ENCODE measurements at places on chromosomes 6 and 20.
A peak's percentile ranks its signal among the peaks of the same experiment; 100 is the strongest.

- DNase-seq = no peak
Measured at GRCh38 chr20:21395666-21396598, 1.4 kb downstream of the NKX2-4 start.

DNA sequence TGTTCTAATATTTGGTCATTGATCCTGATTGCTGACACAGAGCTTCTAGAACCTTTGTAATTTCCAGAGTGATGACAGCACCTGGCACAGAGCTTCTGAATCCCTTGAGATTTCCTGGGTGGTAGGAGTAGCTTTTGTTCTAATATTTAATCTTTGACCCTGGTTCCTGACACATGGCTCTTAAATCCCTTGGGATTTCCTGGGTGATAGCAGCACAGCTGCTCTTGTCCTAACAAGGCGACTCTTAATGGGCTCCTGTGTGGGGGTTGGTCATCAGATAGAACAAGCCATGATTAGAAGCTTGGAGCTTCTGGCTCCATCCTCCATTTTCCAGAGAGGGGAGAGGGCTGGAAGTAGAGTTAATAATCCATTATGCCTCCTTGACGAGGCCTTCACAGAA, 18.4 kb downstream of the GMPR start:
- no peak for DNase-seq

- DNase-seq = peak; percentile 91
Measured at GRCh38 chr6:41066867-41067304, 5.3 kb downstream of the OARD1 start.

GRCh38 chr6:52135217-52135616, 47.8 kb upstream of the PKHD1 start:
- DNase-seq = no peak

GRCh38 chr6:122399348-122400120, at the start of gene HSF2:
Gene HSF2 (plus strand): TSS chr6:122399652. CDS start chr6:122399738, 86 bp downstream.
- peak; percentile 97 for DNase-seq

- no peak for DNase-seq
Measured at GRCh38 chr6:16104624-16105433, 24.1 kb upstream of the MYLIP start.

- peak; percentile 16 for DNase-seq
Measured at GRCh38 chr20:49964964-49965780, 17.6 kb upstream of the SNAI1 start.

DNA sequence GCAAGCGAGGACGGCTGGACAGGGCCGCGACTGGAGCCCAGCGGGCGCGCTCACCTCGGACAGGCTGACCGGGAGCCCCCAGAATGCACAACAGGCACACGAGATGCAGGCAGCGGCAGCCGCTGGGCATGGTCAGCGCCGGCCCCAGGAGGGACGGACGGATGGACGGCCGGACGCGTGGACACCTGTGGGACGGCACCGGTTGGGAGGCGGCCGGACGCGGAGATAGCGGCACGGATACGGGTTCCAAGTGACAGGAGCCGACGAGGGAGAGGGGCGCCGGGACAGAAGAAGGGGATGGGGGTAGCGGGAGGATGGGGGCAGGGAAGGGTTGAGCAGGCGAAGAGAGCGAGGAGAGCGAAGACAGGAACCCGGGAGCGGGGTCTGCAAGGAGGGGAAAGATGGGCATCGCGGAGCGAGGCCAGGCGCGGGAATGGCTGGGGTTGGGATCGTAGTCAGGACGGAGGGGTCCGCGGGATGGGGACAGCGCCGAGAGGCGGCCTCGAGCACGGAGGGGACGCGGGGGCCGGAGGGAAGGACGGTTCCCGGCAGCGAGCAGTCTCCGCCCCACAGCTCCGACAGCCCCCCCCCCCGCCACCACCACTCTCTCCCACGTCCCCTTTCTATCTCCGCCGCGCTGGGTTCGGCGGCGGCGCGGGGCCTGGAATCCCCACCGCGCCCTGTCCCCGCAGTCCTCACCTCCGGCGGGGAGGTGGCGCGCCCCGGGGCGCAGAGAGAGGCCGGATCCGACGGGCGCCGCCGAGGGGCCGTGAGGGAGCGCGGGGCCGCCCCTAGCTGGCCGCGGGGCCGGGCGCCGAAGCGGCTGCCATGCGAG, 435 bp downstream of the DLK2 start:
- DNase-seq = peak; percentile 81

- DNase-seq = no peak
Measured at GRCh38 chr20:11847827-11848226, 69.9 kb upstream of the BTBD3 start.

GRCh38 chr6:133079901-133080300, 161.3 kb upstream of the EYA4 start:
- no peak for DNase-seq

- no peak for DNase-seq
Measured at GRCh38 chr6:17419189-17419575, 25.8 kb downstream of the CAP2 start.

- peak; percentile 58 for DNase-seq
Measured at GRCh38 chr6:35687658-35688604, 784 bp downstream of the FKBP5 start.

- peak; percentile 38 for DNase-seq
Measured at GRCh38 chr20:5660346-5660745, 89.9 kb upstream of the SHLD1 start.

DNA sequence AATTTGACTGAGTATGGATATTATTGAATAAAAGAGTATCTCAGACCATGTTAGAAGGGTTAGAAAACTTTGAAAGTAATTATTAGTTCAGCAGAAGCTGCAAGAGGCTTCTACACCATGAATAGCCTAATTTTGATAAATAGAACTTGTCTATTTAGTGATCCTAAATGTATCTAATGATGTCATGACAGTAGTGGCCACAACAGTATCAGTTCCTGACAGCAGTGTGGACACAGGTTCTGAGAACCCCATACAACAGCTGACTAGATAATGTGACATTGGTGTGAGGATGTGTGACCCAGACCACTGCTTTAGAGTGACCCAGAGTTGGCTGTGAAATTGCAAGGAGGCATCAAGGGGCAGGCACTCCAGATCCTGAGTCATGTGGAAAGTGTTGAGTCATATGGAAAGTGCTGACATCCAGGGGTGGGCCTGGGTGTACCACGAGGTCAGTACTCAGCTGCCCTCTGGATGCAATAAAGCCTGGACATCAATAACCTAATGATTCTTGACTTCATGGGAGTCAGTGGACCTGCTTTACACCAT, 754.7 kb downstream of the DHX35 start:
- no peak for DNase-seq

DNA sequence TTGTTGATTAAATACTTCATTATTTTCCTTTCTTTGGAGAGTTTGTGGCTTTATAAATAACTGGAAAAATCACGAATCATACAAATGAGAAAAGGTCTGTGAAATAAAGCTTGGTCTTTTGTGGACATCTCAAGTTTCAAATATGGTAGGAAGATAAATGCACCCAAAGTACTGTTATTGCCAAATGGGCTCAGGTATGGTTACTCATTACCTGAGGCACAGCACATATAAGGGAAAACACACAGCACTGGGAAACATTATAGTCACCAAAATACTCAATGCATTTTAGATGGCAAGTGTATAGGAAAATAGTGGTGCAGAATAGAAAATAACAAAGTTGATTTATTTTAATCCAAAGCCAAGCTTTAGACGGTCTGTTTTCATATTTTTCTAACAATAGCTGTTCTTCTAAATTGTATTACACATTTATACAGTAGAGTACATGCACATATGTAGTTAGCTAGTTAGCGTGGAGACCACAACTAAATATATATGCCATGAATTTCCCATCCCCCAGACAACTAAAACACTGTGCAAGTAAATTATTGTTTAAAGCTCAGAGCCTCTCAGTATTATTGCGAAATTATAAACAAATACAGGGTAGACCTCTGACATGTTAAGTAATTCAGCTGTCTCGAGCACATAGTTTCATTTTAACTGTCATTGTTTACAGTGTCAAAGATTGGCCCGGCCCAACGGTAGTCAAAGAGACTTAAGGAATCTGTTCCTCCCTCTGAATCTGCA, 336.0 kb downstream of the SYNE1 start:
- peak; percentile 53 for DNase-seq

DNA sequence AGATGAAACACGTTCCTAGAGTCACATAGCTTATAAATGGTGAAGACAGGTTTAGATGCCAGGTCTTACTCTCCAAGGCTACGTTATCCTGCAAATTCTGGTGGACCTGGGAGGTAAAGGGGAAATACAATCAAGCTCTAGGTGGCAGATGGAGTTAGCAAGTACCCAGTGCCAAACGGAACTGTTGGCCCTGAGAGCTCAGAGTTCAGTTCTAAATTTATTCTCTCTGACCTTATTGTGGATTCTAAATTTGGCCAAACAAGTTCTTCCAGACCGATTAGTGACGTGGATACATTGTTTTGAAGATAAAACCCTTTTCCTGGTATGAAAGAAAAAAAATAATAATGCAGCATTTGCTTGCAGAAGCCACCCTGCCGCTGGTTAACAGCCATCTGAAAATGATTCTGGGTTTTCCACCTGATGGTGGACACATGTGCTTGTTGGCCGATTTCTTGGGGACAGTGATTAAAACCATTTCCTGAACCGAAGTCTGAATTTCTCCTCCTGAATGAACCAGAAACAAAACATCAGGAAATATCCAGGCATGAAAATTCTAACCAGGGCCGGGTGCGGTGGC, 32.5 kb downstream of the RIPOR3 start:
- peak; percentile 70 for DNase-seq

DNA sequence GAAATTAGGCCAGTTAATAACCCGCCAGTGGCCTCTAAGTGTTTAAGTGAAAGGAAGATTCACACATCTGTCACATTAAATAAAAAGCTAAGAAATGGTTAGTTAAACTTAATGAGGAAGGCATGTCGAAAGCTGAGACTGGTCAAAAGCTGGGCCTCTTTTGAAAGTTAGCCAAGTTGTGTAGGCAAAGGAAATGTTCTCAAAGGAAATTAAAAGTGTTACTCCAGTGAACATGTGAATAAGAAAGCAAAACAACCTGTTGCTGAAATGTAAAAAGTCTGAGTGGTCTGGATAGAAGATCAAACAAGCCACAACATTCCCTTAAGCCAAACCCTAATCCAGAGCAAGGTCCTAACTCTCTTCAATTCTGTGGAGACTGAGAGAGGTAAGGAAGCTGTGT, 10.9 kb upstream of the MTRF1L start:
- no peak for DNase-seq

- DNase-seq = peak; percentile 67
Measured at GRCh38 chr6:16674801-16675392, 86.4 kb downstream of the ATXN1 start.

DNA sequence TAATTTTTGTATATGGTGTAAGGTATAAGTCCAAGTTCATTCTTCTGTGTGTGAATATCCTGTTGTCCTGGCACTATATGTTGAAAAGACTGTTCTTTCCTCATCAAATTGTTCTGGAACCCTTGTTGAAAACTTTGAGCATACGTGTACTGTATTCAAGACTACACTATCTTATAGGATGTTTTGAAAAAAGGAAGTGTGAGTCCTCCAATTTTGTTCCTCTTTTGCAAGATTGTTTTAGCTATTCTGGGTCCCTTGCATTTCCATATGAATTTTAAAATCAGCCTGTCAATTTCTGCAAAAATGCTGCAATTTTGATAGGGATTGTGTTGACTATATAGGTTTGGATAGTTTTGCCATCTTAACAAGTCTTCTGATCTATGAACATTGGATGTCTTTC, 195.2 kb downstream of the BACH2 start:
- no peak for DNase-seq

DNA sequence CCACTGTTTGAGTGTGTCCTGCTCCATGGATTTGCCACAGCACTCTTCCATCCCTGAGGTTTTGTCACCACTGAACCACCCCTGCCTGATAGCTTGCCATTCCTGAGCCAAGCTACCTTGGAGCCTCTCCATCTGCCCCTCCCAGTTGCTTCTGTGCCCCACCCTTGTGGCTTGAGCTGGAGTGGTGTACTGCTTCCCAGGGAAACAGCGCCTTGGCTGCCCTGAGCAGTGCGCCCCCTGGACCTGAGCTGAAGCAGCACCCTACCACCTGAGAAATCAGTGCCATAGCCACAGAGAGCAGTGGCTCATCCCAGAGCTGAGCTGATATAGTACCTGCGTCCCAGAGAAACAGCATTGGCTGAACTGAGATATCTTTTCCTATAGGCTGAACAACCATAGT, 40.3 kb downstream of the IL22RA2 start:
- DNase-seq = no peak

DNA sequence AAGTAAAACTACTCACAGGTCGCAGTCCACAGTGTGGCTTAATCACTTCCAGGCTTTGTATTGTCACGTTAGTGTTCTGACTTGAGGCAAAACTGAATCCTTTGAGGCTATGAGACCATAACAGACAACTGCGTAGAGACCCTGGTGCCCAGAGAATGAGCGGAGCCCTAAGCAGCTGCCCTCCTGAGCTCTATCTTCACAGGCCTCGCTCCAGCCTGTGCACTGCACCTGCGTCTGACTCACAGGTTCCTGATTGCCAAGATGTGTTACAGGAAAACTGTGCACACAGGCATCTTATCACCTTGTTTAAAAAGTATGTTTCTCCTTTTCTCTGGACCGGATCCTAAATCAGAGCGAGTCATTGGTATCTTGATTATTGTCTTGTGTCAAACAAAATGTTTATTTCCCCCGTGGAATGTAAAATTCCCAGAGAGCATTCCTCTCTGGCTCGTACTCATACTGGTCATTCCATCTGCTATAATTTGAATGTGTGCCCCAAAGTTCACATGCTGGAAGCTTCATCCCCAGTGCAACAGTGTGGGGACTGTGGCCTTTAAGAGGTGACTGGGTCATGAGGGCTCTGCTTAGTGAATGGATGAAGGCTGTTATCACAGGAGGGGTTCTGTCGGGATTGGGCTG, 25.7 kb downstream of the PRR18 start:
- DNase-seq = peak; percentile 31

GRCh38 chr20:46022411-46023147, 6.4 kb upstream of the SLC12A5 start:
- DNase-seq = peak; percentile 27

DNA sequence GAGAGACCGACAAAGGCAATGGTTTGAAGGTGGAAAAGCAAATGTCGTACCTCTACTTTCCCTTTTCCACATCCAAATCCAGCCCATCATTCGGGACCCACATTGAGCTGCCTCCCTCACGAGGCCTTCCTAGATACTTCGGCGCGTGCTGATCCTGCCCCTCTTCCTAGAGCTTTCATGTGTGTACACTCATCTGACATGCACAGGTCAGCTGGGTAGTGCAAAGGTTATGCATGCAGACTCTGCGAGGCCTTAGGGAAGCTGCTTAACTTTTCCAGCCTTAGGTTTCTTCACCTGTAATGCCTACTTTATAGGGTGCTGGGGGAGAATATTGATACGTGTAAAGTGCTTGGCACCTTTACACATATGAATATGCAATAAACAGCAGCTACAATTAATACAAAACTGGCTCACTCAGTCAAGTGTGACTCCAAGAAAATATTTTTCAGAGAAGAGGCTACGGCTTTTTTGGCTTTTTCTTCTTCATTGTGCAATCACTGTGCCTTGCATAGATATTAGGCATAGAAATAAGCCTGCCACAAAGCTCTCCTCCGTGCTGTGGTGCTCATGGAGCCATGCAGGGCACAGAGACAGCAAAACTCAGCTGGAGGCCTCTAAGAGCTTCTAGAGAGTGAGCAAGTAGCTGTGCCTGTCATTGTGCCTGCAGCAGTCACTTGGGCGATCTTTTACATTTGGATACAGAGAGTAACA, 3.6 kb upstream of the MANBAL start:
- no peak for DNase-seq

GRCh38 chr6:30711758-30712380, 5.2 kb downstream of the MDC1 start:
- DNase-seq = no peak
